ENCODE measurements at places on chromosomes 11 and 22.

- no peak for DNase-seq
Observed at GRCh38 chr11:132033051-132033450, 662.6 kb downstream of the NTM start.

DNA sequence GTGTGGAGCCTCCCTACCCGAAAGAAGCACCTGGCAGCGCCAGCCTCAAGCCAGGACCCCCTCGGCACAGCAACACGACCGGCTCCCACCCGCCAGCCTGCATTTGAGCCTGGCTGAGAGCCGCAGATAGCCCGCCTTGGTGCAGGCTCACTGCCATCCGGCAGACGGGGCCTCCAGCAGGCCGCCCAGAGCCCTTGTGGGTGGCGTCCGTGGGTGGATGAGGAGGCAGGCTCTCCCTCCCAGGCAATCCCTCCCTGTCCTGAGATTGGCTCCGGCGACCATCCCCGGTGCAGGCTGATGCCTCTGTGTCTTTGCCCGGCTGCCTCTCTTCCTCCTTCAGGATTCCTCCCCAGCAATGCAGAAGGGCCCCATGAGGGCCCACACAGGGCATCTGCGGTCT, 1527.9 kb downstream of the BRD1 start:
- no peak for DNase-seq

GRCh38 chr22:33362702-33363101, 304.5 kb upstream of the SYN3 start:
- no peak for DNase-seq

DNA sequence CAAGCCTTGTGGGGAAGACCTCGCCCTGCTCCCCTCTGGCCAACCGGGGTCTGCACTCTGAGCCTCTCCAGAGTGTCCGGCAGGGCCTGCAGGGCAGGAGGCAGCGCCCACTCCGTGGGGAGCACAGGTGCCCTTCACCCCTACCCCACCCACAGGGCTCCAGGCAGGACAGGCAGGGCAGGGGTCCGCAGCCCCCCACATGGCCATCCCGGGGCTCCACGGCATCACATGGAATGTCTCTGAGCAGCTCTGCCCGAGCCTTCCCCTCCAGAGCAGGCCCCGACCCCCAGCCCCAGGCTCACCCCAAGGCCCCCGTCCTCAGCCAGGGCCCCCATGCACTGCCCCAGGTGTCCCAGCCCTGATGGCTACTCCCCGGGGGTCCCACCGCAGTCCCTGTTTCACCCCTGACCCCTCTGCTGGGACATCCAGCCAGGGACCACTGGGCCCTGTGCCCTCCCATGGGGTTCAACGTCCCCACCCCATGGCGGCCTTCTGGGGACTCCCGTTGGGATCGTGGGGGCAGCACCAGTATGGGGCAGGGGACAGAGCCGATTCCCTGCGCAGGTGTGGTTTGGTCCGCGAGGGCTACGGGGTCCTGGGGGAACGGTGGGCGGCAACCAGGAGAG, 77.7 kb downstream of the BRD1 start:
- no peak for DNase-seq

GRCh38 chr11:130909650-130910049, 6.6 kb downstream of the SNX19 start:
- DNase-seq: no peak

DNA sequence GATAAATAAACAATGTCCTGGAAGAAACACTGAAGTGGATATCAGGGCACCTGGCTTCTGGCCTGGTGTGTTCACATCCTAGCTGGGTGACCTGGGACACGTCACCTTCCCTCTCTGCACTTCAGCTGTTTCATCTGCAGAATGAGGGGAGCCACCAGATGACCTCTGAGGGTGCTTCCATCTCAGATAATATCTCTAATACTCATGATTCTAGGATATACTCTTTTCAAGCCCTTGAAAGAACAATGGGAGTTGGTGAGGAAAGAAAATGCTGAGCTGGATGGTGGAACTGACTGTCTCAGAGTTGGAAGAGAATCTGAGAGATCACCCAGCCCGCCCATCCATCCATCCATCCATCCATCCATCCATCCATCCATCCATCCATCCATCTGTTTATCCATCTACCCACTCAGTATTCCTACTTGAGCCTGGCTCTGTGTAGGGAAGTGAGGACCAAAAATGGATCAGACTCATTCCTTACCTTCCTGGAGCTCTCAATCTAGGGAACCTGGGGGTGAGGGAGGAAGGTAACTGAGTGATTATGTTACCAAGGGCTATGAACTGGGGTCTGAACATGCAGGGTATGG, 28.2 kb upstream of the LIPT2 start:
- DNase-seq: no peak

DNA sequence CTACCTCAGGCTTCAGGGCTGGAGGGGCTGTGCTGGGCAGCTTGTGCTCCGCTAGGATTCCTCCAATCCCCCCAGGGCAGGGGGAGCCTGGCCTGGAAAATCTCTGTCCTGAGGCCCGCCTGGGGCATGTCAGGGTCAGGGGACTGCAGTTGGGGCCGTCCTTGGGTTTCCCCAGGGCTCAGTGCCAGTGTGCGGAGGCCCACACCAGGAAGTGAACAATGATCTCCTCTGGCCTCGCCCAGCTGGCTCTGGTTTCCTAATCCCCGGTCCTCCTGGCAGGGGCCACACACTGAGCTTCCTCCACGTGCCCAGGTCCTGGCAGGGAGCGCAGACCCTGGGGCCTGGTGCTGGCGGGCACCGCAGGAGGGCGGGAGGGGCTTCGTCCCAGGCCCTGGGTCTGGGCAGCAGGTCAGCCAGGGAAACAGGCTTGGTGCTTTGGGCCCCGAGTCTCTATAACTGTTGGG, 1.4 kb upstream of the MUC2 start:
- DNase-seq: no peak

- DNase-seq: peak; percentile 69
Observed at GRCh38 chr22:46798366-46799350, 36.2 kb downstream of the TBC1D22A start.

- DNase-seq: no peak
Observed at GRCh38 chr11:8871171-8871775, 39.7 kb upstream of the AKIP1 start.

GRCh38 chr22:43007519-43008102, 7.3 kb downstream of the PACSIN2 start:
- no peak for DNase-seq

GRCh38 chr11:50394017-50394416, 361.3 kb downstream of the OR4C45 start:
- no peak for DNase-seq

GRCh38 chr22:25750569-25751173, 8.7 kb downstream of the MYO18B start:
- no peak for DNase-seq

GRCh38 chr22:41932353-41932752, 5.7 kb upstream of the TNFRSF13C start:
- DNase-seq: no peak

DNA sequence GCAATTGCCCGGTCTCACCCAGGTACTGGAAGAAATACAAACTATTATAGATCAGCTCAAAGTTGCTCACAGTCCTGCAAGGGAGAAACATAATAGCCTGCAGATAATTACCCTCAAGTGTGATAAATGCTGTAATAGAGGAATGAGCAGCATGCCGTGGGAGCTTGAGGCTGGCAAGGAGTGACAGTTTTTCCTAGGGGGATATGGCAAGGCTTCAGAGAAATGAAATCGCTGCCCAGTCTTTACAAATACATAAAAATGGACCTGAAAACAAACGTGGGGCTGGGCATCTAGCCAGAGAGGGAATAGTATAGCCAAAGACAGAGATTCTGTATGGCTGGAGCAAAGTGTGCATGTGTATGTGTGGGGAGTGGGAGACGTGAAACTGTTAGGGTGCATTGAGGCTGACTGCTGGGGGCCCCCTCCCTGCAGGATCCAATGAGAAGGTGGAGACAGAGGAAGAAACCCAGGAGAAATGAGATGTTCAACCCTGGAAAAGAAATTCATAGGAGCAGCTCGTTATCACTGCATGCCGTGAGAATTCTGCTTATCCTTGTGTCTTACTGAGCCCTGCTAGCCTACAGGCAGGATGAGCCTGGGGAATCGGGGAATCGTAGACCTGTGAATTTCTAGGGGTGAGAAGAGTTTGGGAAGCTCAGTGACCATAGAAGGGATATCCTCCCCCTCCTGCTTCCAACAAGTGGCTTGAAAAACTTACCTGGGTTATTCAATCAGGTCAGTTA, 167.0 kb downstream of the LDLRAD3 start:
- DNase-seq: no peak

- no peak for DNase-seq
Observed at GRCh38 chr22:47698906-47699305, 936.5 kb downstream of the TBC1D22A start.
